NCI-H345 (cell line): ENCODE measurements at places on chromosomes 12 and 14.

- DNase-seq: no peak
These were observed 257.0 kb downstream of the ETNK1 start for GRCh38 chr12:22881878-22882385.

- no peak for DNase-seq
These were observed 215.1 kb downstream of the LRRK2 start for GRCh38 chr12:40439771-40440492.

- peak; percentile 1 for DNase-seq
These were observed 143.7 kb upstream of the ABCD2 start for GRCh38 chr12:39763071-39763889.

DNA sequence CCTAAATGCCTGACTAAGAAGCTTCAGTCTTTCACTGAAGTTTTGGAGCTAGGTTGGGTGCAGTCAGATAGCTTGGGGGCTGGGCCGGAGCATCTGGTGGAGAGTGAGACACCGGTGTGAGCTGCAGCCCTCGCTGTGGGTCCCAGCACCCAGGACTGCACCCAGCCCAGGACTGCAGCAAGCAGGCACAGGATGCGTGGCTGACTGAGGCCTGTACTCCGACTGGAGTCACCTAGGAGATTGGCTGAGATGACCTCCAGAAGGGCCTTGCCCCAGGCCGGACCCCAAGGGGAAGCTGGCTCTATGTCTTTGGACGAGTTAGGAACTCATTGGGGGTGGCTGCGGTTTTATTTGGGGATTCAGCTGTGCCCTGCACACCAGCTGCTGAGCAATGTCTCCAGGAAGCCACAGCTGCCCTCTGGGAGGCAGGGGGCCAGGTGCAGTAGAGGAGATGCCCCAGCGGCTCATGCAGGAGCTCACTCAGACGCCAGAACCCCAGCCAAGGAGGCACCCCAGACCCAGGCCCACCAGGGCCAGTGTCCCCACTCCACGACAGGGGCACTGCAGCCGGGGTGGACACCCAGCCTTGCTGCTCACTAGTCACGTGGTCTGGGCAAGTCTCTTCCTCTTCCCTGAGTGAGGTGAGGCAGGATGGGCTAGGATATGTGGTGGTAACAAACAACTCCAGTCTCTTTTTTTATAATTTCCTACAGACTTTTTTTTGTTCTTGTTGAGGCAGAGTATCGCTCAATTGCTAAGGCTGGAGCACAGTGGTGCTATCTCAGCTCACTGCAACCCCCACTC is 31.8 kb upstream of the RCOR1 start:
- DNase-seq: no peak

GRCh38 chr14:39097159-39097558 is 5.9 kb downstream of the SEC23A start:
- no peak for DNase-seq

DNA sequence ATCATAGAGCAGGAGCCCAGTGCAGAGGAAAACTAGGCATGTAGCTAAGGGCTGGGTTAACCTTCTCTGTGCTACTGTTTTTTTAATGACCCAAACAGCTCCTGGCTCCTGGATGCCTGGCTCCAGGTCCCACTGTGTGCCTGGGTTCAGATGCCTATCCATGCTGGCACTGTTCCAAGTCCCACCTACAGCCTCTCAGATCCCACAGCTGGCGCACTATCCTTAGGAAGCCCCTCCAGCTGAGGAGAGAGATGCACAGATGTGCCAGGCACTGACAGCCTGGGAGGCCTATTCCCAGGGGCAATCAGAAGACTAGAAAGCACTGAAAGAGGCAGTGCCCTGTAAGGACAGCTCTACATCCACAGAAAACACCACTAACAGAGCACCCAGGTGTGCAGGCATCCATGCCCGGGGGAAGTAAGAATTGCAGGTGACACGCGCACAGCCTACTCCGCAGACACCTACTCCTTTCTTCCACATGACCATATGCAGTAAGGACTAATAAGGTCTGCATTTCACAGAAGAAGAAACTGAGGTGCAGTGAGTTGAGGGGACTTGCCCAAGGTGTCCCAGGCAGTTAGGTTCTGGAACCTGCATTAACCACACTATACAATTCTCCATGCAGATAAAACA is 51.2 kb downstream of the PITPNM2 start:
- peak; percentile 66 for DNase-seq

- DNase-seq: no peak
These were observed 27.4 kb upstream of the KLRB1 start for GRCh38 chr12:9634969-9635754.

DNA sequence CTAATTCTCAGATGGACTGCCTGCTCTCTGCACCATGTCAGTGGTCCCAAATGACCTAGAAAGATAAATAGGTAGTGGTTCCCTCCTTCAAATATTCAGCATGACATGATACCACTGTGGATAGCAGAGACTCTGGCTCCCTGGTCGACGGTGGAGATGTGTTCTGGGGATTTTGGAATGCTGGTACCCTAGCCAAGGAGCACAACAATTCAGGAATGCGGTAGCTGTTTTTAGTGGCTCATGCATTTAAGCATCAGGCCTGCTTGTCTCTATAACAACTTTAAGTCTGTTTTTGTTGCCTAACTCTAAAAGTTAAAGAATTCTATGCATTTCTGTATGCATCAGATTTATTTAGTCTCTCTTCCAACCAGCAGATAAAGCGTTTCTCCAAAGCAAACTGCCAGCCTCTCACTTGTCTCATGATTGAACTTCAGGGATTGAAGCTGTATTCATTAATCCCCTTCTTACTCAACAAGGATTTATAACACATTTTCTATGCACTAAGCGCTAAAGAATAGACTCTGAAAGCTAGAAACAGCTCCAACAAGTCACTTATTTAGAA is 164.9 kb upstream of the BMP4 start:
- no peak for DNase-seq

DNA sequence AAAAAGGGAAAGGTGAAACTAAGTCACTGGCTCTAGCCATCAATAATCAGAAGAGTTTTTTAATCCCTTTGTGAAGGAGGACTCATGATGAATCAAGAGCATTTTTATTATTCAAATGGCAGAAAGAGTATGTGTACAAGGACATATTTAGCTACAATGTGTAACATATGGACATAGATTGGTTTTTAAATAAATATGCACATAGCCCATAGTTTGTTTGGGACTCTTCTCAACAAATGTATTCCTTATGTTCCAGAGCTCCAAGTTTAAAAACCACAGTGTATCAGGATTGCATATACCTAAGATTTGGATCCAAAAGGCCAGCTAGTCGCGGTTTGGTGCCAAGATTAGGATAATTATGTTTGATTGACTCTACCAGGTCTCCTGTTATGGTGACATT is 104.2 kb downstream of the C12orf50 start:
- DNase-seq: no peak

DNA sequence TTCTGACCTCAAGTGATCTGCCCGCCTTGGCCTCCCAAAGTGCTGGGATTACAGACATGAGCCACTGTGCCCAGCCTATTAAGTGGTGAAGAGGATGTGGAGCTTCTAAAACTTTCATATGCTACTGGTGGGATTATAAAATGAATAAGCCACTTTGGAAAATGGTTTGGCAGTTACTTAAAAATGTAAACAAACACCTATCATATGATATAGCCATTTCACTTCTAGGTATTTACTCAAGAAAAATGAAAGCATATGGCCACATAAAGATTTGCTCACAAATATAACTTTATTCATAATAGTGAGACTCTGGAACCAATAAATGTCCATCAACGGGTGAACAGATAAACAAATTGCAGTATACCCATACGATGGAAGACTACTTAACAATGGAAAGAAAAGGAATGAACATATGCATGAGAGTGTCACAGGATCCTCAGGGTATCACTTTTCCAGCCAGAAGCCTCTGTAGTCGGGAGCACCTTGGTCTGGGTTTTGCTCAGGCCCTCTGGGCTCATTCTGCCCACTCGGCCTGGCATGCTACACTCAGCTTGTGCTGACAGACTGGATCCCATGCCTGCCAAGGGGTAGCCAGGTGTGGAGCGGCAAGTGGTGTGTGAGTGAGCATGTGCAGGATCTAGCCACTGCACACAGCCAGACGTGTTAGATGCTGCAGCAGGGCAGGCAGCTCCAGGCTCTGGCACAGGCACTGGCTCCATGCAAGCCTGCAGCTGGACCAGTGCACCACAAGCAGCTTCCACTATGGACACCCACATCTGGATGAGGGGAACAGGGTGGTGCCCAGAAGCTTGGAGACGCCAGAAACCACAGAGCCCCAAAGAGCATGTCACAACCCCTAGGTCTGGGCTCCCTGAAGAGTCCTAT is 213.2 kb upstream of the DIO3 start:
- DNase-seq: no peak

DNA sequence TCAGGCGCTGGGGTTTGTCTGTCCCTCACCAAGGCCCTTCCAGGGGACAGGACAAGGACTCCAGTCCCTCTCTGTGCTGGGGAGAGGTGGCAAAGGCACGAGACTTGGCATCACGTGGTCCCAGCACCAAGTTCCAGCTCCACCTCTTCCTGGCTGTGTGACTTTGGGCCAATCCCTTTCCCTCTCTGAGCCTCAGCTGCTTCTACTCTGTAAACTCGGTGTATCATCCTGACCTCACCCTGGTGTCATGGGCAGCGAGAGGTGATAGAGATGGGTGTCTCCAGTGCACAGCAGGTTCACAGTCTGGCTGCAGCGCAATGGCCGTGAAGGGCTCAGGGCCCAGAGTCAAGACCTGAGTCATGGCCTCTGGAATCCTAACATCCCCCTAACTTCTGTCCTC is 54.0 kb downstream of the MVK start:
- DNase-seq: no peak

DNA sequence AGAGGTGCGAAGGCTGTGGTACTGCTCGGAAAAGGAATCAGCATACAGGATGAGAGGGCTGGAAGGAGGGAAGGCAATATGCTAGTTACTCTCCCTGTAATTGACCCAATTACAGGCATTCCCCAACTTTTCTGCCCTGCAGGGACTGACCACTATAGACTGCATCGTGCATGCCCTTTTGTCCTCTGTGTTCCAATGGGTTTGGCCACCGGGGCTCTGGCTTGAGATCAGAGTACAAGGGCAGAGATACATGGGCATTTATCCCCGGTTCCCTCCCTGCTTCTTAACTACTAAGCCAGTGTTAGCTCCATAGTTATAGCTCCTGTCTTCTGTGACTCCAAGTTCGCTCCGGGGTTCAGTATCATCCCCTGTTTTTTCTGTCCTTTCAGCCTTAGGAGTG is 59.7 kb downstream of the GTF2A1 start:
- DNase-seq: no peak
